ENCODE measurements at places on chromosomes 16 and 17.

DNA sequence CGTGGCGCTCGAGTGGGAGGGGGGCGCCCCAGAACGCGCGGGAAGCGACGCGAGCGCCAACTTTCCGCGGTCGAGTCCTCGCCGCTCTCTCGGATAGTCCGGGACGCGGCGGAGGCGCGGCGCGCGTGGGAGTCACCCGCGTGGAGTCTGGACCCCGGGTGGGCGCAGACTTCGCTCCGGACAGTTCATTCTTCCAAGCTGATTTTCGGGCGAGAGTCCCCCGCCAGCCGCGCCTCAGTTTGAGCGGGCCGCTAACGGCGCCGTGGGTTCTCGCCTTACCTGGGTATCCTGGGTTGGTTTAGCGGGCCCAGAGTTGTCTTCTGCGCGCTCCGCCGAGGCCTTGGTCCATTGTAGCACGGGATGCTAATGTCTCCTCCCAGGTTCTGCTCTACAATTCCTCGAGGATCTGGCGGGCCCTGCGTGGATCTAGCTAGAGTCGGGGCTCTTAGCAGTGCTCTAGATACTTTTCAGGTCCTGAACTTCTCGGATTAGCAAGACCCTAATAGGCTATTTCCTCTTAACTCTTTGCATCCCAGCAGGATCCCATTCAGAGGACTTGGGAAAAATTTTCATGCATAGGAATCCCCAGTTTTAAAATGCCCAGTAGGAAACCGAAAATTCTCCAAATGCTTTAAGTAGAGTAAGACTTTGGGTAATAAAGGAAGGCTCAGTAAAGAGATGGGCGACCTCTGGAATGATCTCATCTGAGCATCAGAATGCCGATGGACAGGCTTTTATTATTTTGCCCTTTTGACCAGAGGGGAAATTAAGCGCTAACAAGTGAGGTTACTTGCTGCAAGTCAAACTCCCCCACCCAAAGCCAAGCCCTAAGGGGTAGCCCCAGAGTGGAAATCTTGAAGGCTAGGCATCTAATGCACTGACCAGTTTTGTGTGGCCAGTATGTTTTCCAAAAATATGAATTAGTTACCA, 537 bp upstream of the GJC1 start:
- DNase-seq = no peak

GRCh38 chr17:2084036-2084765, 29.3 kb downstream of the HIC1 start:
- DNase-seq = no peak

DNA sequence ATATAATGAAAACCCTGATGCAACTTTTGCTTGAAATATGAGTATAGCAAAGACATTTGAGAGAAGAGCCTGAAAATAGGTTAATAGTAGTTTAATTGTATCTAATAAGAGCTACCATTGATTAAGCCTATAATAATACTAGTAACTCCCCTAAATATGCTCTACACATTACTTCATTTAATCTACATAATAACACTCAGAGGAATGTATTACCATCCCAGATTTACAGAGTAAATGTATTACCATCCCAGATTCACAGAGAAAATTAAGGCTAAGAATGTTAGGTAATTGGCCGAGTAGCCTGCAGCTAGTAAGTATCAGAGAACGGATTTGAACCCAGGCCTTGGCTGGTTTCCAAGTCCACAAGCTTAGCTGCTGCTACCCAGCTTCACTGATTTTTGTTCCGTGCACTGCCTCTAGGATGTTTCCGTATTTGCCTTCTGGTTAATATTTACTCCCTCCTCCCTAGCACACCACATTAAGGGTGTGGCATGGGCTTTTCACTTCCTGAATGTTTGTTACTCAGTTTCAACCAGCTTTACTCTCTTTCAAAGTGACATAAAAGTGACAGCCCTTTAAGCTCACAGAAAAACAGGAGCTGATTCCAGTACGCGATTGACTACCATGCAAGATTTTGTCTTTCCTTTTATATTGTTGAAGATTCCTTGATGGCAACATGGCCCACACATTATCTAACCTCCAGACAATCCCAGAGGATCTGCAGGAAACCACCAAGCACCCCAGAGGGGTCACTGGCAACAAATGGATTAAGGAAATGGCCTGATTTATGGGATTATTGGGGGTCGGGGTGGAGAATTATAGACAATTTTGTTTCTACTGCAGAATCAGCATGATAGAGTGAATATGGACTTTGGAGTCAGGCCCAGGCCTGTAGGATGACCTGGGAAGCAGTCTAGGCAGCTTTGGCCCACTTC, 26.7 kb upstream of the TOX3 start:
- DNase-seq = no peak

- no peak for DNase-seq
Measured at GRCh38 chr16:88635671-88636319, 2.6 kb upstream of the IL17C start.

GRCh38 chr17:2551493-2551892, 39.8 kb upstream of the METTL16 start:
- no peak for DNase-seq

DNA sequence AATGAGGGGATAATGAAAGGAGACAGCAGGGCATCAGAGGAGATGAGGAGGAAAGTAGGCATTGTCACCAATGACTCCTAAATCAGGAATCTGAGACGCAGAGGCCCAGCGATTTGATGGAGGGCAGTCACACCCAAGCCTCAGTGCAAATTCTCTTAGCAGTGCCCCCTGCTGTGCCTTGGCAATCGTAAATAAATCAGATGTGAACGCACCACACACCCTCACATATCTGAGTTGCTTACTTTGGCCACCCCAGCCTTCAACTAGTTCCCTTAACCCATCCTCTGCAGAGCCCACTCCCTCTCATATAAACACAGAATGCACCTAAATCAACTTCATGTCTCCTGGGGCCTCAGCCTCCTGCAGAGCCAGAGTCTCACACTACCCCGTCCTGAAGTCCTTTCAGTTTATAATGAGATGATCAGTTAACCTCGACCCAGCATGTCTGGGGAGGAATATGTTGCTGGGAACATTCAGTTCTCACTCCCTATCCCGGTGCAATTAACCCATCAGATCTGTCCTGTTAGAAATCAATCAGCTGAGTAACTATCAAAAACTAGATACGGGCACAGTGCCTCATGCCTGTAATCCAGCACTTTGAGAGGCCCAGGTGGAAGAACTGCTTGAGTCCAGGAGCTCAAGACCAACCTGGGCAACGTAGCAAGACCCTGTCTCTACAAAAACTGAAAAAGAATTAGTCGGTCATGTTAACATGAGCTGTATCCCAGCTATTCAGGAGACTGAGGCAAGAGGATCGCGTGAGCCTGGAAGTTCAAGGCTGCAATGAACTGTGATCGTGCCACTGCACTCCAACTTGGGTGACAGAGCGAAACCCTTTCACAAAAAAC, 78.4 kb downstream of the SLC39A11 start:
- no peak for DNase-seq

Data from NCI-H2107 (cell line).